ENCODE measurements at places on chromosomes 5 and 9.

- DNase-seq = no peak
Observed at GRCh38 chr5:125497651-125498050, 751.2 kb upstream of the ZNF608 start.

DNA sequence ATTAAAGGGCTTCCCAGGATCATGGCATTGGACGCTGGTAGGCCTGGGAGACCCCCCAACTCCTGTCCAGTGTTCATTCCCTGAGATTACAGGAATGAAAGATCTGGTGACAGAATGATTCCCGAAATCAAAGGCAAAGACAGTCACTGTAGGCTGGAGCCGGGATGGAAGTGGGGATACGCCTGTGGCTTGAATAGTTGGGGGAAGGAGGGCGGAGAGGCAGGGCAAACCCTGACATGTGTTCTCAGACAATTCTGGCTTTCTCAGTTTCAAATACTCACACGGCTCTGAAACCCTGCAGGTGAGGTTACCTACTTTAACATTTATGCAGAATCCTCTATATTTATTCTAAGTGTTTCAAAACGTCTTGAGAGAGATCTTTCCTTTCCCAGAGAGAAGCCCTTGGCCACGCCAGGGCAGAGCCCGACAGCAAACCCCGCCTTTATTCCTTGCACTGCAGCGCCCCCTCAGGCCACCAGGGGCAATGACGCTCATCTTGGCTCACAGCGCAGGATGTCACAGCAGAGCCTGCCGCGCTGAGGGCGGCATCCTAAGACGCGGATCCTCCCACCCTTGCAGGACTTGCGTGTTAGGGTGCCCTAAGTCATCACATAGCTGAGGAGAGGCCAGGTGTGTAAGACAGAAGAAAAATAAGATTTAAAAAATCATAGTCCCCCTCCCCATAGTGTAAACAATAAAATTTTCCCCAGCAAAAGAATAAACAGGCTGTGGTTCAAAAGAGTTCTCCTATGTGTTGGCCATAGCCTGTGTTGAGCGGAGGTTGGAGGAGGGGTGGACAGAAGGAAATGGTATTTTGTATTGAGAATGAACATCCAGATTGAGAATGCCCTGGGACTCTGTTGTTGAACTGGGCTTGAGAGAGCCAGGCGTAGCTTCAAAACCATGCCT, 284.5 kb downstream of the NTRK2 start:
- DNase-seq = peak; percentile 66

- DNase-seq = no peak
Observed at GRCh38 chr9:98135558-98135934, 16.5 kb upstream of the TRIM14 start.

DNA sequence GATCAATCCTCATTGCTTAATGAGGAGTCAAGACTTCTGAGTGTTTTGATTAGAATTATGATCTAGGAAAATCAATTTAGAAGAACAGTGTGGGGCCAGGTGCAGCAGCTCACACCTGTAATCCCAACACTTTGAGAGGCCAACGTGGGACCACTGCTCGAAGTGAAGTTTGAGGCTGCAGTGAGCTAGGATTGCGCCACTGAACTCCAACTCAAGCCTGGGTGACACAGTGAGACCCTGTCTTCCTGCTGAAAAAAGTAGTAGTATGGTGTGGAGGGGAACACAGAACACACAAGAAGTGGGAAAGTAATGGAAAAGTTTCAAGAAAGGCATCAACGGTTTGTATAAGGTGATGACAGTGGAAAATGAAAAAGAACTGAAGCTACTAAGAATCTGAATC, 9.1 kb downstream of the FNIP1 start:
- no peak for DNase-seq

- no peak for DNase-seq
Observed at GRCh38 chr5:174636094-174636493, 88.3 kb upstream of the MSX2 start.

- DNase-seq = no peak
Observed at GRCh38 chr5:52983731-52984636, 5.2 kb upstream of the ITGA2 start.

- no peak for DNase-seq
Observed at GRCh38 chr5:136768457-136768856, 403.1 kb upstream of the TRPC7 start.

GRCh38 chr9:82354279-82354659, 365.7 kb downstream of the SPATA31D1 start:
- DNase-seq = no peak

DNA sequence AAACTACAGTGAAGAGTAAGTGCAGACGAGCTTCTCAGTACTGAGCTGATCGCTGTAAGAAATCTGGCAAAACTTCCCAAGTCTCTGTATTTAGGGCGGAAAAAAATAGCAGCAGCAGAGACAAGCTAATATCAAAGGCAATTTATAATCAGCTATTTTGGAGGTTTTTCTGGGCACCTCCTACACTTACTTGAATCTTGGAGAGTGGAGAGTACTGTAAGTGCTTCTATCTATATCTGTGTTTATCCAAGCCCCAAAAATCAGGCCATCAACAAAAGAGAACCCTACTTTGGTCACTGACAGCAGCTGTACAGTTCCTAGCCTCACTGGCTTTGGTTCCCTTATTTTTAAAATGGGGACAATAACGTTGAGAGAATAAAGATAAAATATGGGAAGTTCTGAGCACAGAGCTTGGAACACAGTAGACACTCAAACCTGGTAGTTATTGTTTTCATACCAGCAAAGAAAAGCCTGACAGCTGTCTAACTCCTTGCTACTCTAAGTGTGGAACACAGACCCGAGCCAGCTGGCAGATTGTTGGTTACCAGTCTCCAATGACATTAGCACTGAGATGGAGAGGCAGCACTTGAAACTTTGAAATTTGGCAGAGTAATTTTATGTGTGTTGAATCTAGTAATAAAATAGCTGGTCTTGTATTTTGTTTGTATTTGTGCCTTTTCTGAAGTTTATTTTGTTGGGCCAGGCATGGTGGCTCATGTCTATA, 96.0 kb upstream of the SLC28A3 start:
- DNase-seq = no peak

DNA sequence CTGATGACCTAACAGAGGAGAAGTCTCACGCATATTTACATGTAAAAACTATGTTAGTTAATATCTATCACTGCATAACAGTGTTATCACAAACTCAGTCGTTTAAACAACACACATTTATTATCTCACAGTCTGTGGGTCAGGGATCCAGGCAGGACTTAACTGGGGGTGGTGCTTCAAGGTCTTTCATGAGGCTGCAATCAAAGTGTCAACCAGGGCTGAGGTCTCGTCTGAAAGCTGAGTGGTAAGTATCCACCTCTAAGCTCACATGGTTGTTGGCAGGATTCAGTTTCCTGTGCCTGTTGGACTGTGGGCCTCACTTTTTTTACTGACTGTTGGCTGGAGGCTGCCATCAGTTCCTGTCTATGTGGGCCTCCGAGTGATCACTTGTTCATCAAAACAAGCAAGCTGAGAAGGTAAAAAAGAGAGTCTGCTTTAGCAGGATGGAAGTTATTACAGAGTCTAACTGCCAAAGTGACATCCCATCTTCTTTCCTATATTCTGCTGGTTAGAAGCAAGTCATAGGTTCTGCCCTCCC, 188.6 kb downstream of the CARTPT start:
- no peak for DNase-seq

GRCh38 chr5:3825531-3826451, 230.2 kb downstream of the IRX1 start:
- no peak for DNase-seq

DNA sequence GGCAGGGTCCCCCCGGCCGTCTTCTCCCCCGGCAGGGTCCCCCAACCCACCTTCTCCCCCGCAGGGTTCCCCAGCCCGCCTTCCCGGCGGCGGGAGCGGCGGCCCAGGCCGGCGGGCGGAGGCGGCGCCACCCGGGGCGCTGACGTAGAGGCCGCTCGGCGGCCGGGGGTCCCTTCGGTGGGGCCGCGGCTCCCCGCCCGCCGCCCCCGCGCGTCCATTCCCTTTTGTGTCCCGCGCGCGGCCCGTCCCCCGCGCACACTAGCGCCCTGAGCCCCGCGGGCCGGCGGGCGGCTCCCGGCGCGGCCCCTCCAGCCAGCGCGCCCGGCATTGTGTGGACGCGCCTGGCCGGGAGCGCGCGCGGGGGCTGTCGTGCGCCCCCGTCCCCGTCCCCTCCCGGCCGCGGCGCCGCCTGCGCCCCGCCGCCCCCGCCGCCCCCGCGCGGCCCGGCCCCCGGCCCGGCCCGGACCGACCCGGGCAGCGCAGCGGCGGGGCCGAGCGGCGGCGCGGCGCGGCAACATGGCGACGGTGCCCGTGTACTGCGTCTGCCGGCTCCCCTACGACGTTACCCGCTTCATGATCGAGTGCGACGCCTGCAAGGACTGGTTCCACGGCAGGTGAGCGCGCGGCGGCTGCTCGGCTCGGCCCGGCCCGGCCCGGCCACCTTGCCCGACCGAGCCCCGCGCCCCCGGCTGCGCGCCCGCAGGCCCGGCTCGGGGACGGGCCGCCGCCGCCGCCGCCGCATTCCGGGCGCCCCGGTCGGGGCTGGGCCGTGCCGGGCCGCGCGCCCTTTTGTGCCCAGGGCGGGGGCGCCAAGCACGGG, at the start of gene PHF2:
PHF2 (plus strand) TSS at position 327 of the 820 bp plus-strand sequence; CDS start at position 517, 190 bp downstream.
- peak; percentile 46 for DNase-seq

GRCh38 chr5:143061161-143061945, 291.2 kb downstream of the ARHGAP26 start:
- no peak for DNase-seq

GRCh38 chr5:31131381-31131891, 62.0 kb upstream of the CDH6 start:
- no peak for DNase-seq

DNA sequence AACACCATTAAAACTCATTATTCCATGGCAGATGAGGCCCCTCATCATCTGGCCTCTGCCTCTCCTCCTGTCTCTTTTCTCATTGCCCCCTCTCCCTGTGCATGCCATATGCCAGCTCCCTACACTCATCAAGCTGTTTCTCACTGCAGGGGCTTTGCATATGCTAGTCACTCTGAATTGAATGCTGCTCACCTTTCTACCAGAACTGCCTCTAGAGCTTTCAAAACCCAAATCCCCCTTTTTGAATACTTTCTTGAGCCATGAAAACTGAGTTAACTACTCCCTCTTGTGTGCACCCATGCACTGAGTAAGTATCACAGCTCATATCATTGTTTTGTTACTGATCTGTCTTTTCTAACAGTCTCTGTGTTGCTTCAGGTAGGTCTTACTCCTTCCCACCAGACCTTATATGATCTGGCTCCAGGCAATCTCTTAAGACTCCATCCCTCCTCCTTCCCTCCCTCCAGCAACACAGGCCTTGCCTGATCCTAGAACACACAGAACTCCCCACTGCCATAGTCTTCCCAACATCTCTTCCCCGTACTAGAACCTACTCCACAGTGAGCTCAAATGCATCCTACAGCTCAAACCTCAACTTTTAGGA, 60.5 kb downstream of the ASTN2 start:
- DNase-seq = no peak

GRCh38 chr9:21326526-21327139, 8.6 kb downstream of the KLHL9 start:
- peak; percentile 41 for DNase-seq

GRCh38 chr9:126667190-126668055, 53.7 kb downstream of the LMX1B start:
- peak; percentile 40 for DNase-seq

GRCh38 chr9:116541402-116541801, 145.7 kb upstream of the TRIM32 start:
- no peak for DNase-seq

DNA sequence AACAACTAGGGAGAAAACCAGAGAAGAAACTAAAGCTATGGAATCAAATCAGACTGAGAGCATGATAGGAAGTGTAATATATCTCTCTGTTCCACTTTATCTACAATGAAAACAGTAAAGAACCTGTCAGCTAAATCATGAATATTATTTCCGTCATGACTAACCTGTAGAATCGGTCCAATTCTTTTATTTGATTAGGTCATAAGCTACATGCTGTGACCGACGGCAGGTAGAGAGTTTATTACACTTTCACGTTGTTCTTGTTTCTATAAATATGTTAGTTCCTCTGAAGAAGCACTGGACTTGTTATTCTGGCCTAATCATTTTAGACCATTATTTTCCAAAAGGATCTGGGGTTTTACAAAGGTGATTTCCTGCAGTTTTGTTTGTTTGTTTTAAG, 91.1 kb downstream of the DMRTA1 start:
- no peak for DNase-seq

GRCh38 chr5:74042959-74043358, 417.0 kb downstream of the ARHGEF28 start:
- DNase-seq = no peak
